Right renal cortex interstitium (tissue), 3 donors: ENCODE measurements at places on chromosomes 11 and 22. TPM values are rescaled to one million over a fixed set of nuclear protein-coding genes. Genes with fewer than 3 reads are reported as not detected.

GRCh38 chr22:32422062-32422461 is 10.0 kb upstream of the RTCB start:
- no peak for DNase-seq

The SLC22A8 gene
- 48.1 TPM for polyA plus RNA-seq

DNA sequence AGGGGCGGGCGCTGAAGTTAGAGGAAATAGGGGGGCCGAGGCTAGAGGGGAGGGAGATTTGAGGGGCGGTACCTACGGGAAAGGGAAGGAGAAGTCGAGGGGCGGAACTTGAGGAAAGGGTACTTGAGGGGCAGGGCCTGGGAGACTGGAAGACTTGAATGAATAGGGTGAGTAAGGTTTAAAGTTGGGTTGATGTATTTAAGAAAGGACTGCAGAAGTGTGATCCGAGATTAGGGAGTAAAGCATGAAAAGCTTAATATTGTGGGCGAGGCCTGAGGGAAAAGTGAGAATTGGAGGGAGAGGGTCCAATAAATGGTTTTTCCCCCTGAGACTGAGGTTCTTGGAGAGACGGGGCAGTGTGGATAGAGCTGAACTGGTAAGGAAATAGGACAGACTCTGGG is 723 bp downstream of the HSCB start:
- no peak for DNase-seq

- DNase-seq = no peak
These were observed 70.8 kb downstream of the KCNQ1 start for GRCh38 chr11:2515401-2516275.

- no peak for DNase-seq
These were observed 13.6 kb downstream of the PARVB start for GRCh38 chr22:44037519-44038375.
